Mucosa of gallbladder (tissue), 1 donor: ENCODE measurements at places on chromosomes 7 and 10.
A peak's percentile ranks its signal among the peaks of the same experiment; 100 is the strongest.

DNA sequence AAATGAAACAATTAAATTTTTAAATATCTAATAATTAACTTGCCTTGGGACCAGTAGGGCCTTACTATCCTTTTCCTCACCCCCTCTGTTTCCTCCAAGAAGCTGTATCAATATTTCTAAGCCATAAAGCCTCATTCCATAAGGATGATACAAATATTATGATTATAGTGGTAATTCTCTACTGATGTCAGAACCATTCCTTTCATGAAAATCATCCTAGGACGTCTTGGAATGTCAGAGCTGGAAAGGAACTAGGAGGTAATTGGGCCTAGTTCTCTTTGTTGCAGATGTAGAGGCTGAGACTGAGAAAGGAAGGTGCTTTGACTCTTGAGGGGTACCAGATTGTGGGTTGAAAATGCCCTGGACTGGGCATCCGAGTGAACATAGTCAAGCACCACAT lies 766.7 kb upstream of the GHITM start:
- no peak for DNase-seq

- no peak for DNase-seq
Measured at GRCh38 chr10:106722524-106722923, 442.0 kb downstream of the SORCS1 start.

- DNase-seq = no peak
Measured at GRCh38 chr7:131363719-131364118, 36.0 kb downstream of the MKLN1 start.

DNA sequence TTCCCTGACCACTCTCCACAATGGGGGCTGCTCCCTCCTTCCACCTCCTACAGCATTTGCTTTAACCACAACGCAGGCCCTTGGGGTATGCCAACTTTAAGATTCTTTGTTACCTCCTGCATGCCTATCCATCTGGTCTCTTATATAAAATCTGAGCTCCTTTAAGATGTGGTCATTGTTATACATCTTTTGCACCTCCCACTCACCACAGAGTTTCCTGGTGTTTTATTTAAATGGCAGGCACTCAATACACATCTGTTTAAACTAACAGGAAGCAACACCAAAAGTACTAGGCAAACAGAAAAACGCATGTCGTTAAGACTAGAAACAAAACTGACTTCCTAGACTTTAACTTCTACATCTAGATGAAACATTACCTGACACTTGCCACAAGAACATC lies 36.3 kb downstream of the SLC25A13 start:
- DNase-seq = no peak

DNA sequence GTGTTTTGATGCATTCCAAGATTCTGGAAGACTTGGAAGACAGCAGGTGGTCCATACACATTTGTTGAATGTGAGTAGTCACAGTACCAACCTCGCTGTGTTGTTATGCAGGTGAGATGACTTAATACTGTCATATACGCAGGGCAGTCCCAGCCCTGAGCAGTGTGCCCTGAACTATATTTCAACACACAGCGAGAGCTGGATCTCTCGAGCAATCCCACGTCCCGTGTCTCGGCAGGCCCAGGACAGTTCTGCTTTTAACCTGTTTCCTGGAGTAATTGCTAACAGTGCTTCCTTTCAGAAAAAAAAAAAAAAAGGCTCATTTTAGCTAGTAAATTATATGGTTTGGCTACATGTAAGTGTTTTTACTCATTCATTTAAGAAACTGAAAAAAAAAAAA lies 179.7 kb downstream of the PRKCQ start:
- no peak for DNase-seq

GRCh38 chr7:128947854-128948253 lies 10.1 kb downstream of the IRF5 start:
- DNase-seq = no peak

- DNase-seq = no peak
Measured at GRCh38 chr7:132077971-132078685, 498.1 kb downstream of the PLXNA4 start.

GRCh38 chr7:29147821-29148220 lies 1.5 kb upstream of the CPVL start:
- no peak for DNase-seq

DNA sequence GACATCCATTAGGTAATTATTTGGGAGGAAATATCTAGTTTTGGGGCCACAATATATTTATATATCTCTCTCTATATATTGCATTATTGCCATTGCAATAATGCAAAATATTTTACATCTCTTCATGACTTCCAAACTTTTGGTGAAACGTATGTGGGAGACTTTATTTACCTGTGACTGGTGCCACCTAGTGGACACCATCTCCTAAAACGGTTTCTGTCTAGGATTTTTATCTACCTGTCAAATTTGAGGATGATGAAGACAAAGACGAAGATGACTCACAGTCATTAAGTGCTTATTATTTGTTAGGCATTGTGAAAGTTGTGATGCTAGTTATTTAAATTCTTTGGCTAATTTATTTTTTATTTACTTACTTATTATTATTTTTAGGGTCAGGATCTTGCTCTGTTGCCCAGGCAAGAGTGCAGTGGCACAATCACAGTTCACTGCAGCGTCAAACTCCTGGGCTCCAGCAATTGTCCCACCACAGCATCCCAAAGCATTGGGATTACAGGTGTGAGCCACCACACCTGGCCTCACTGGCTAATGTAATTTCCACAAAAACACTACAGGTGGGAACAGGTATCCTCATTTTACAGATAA lies 18.7 kb upstream of the CBLL1 start:
- peak; percentile 41 for DNase-seq

- DNase-seq = no peak
Measured at GRCh38 chr10:118392761-118393160, 50.6 kb upstream of the FAM204A start.

GRCh38 chr7:105473163-105473562 lies 48.9 kb downstream of the PUS7 start:
- DNase-seq = peak; percentile 29

- DNase-seq = no peak
Measured at GRCh38 chr10:32131388-32131787, 75.2 kb upstream of the KIF5B start.

DNA sequence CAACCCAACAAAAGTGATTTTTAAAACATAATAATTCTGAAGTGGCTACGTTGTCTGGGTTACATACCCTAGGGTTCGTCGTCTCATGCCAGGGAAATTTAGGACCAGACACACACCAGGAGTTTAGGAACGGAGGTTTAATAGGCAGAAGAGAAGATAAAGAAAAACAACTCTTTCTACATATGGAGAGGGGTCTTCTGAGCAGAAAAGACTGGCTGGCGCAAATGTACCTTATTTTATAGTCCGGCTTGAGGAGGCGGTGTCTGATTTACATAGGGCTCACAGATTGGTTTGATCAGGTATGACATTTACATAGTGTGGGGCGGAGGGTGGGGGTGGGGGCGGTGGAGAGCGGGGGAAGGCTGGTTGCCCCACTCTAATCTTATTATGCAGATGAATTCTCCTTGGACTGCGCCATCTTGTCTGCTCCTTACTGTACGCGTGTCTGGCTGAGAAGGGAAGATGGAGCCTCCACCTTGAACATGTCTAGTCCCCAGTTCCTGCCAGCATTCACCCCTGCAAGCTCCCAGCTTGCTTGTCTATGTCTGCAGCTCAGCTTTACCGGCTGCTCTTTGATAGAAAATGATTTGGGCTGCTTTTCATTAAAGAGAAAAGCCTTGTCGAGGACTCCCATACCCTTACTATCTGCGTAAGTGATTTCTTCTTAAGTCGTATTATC lies 98.7 kb downstream of the RALA start:
- no peak for DNase-seq

DNA sequence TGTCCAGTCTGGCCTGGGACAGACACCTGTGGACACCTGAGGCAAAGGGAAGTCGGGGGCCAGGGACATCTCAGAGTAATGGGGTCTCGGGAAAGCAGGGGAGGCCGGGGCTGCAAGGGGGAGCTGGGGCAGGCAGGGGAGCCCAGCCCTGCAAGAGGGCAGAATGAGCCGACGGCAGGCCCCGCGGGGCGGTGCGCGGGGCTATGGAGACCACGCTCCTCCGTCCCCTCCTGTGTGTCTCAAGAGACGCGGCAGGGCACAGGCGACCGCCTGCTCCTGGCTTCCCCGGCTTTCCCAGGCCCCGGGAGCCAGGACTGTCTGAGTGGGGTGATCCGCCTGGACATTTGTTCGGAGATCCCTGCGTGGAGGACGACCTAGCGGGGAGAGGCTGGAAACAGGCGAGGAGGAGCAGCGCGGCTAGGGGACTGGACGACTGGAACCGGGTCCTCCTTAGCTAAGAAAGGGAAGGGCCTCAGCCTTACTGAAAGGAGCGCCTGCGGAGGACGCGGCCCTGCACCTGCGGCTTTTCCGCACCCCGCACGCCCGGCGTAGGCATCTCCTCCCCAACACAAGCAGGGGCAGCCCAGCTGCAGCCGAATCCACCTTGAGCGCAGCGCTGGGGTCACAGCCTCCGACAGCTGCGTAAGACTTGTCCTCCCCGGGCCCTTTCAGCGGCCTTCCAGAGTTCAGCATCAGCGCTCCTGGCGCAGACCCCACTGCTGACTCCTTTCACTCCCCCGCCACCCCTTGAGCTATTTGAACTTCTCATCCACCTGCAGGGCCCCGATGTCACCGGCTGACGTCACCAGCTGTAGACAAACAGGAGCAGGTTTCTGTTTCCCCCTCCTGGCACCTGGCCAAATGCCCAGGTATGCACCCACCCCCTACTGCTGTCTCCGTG lies 176.4 kb downstream of the ZNF248 start:
- no peak for DNase-seq

- DNase-seq = no peak
Measured at GRCh38 chr10:97961945-97962344, 68.5 kb downstream of the CRTAC1 start.
